AG09309 (cell line): ENCODE measurements at places on chromosomes 16 and 17.

DNA sequence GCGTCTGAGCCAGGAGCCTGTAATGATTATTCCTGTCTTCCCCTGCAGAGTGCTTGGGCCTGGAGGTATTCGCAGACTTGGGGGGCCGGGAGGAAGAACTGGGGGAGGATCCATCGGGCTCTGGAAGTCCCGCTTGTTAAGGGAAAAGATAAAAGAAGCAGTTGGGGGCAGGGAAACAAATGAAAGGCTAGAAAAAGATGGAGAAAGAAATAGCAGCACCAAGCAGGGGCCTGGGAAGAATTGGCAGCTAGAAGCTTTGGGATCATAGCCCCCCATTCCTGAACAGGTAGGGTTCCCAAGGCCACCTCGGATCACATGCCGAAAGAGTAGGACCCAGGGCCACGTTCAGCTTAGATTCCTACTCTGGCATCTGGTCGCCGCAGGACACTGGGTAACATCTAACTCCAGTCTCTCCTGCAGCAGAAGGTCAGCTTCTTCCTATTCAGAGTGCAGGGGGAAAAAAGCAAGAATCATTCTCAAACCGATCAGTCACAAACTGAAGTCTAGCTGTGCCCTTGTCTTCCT is 23.6 kb downstream of the ADAM11 start:
- no peak for DNase-seq

DNA sequence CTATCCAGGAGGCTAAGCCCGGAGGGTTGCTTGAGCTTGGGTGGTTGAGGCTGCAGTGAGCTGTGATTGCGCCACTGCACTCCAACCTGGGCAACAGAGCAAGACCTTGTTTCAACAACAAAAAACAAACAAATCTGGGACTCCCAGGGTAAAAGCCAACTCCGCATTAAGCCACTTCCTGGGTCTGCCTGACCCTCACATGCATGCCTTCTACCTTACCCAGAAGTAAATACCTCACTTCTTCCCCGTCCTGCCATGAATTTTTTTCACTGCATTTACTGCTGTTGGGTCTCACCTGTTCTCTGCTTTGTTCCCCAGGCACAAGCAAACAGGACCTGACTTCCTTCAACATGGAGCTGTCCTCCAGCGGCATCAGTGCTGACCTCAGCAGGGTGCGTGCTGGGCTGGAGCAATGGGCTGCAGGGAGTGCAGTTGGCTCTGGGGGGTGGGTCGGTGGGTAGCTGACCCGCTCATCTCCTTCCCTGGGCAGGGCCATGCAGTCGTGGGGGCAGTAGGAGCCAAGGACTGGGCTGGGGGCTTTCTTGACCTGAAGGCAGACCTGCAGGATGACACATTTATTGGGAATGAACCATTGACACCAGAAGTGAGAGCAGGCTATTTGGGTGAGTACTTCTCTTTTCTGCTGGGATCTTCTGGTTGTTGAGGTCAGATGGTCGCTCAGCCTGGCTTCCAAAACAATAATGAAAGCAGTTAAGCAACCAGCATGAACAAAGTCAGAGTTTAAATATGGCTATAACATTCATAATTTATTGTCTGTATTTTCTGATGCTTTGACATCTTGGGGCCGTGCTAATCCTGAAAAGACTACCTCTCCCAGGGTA is 16.4 kb downstream of the ITGAL start:
- no peak for DNase-seq

GRCh38 chr17:6701719-6702118 is 11.4 kb downstream of the SLC13A5 start:
- DNase-seq, result no peak

GRCh38 chr17:60422162-60422665 is at the start of gene CHCT1:
CHCT1 (plus strand) TSS chr17:60422489; CDS start chr17:60422593, 104 bp downstream.
- DNase-seq, result no peak

DNA sequence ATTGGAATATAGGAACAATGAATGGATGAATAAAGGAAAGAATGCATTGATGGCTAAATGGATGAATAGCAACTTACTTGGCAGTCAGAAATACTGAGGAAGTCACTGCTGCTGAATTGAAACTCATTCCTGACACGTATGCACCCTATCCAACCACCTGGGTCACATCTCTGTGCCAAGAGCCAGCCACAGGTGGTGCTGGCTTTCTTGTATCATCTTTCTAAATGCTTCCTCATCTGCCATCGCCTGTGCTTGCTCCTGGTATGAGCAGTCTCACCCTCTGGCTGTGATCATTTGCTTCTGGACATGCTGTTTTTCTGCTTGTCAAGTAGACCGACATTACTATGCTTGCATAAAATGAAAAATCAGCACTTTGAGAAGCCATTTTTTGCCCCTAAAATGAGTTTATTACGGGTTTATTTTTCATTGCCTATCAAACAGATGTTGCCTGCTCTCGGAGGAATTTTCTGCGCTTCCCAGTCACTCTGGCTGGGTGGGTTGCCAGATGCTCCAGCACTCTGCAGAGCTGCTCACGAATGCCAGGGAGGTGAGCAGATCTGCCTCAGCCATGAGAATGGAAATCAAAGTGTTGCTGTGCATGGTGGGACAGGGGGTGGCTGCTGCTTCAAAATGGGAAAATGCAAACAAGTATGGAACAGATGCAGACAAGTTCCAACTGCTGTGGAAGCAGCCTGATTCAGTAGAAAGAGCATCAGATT is 1349.6 kb upstream of the CDH8 start:
- DNase-seq, result no peak

- no peak for DNase-seq
These were observed 127.0 kb upstream of the MON1B start for GRCh38 chr16:77064037-77064436.

GRCh38 chr17:62597920-62598319 is 29.6 kb upstream of the MRC2 start:
- DNase-seq, result peak; percentile 31

- no peak for DNase-seq
These were observed 42.8 kb downstream of the KANSL1 start for GRCh38 chr17:46150216-46150963.

GRCh38 chr16:86351041-86351784 is 159.1 kb upstream of the FOXF1 start:
- DNase-seq, result no peak

GRCh38 chr16:67846063-67846319 is 742 bp upstream of the NUTF2 start:
- DNase-seq, result no peak

- no peak for DNase-seq
These were observed 251.2 kb upstream of the CDH11 start for GRCh38 chr16:65373097-65373496.

DNA sequence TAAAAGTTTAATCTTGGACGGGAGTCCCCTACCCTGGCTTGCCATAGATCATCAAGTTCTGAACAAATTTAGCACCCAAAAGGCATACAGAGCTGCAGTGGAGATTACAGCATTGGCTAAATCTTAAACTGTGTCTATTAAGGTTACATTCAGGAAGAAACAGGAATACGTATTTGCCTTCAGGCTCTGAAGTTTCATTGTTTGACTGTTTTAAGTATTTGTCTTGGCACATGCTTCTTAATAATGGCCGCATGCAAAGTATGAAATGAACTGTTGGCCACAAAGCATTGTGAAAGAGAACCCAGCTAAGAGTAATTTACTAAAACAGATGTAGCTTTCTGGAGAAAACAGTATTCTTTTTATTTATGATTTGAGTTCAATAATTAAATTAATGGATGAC is 63.9 kb upstream of the CNEP1R1 start:
- peak; percentile 66 for DNase-seq

DNA sequence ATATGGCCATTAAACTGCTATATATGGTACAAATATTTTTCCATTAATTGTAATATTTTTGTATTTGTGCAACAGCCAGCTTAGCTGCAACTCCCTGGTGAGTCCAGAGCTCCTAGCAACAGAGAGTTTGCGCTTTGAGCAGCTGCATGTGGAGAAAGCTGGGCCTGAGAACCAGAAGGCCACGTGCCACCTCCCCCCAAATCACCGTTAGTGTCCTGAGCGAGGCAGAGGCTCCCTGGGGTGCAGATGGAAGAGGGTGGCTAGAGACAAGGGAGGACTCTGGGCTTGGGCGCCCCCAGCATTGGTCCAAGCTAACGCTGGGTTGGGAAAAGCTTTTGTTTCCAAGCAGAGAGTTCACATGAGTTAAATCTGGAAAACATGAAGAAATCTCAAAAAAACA is 41.6 kb downstream of the HSBP1 start:
- no peak for DNase-seq

DNA sequence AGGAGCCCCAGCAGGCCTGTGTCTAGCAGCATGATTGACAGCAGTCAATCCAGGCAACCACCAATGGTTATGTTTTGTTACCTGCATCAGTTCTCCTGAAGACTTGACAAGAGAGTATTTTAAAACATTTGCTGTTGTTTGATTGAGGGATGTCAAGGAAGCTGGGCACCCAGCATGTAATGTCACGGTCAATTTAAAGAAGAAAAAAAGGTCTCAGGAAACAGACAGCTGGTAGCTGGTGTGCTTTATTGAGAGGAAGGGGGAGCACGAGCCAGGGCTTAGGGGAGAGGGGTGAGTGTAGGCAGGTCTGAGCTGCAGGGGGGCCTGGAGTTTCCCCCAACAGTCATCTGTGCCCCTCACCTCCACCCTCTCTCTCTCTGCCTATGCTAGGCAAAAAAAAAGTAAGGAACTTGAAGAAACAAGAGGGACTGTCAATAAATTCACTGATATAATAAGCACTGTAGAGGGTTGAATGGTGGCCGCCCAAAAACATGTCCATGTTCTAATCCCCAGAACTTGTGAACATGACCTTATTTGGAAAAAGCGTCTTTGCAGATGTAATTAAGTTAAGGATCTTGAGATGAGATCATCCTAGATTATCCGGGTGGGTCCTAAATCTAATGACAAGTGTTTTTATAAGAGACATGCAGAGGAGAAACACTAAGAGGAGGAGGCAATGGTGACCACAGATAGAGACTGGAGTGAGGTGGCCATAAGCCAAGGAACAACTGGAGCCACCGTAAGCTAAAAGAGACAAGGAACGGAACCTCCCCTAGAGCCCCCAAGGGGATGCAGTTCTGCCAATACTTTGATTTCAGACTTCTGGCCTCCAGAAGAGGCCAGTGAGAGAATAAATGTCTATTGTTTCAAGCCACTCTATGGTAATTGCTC is 14.5 kb downstream of the TSPOAP1 start:
- DNase-seq, result no peak

- no peak for DNase-seq
These were observed 3.8 kb upstream of the CRISPLD2 start for GRCh38 chr16:84816023-84816422.

- DNase-seq, result no peak
These were observed 46.0 kb downstream of the GLG1 start for GRCh38 chr16:74560912-74561311.

DNA sequence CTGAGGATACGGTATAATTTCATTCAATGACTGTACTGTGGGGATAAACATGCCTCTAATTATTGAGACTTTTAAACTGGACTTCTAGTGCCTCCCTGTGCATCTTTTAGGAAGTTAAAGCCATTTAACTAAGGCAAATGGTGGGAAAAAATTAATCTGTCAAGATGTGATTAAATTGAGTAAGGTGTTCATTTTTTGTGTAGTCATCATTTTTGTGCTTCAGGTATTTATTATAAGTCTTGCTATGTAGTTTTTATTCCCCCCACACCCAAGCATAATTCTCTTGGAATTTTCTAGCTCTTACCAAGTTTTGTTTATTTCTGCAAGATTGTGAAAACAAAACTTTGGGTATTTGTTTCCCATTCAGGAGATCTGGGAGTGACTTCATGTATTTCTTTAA is 10.2 kb downstream of the TAF15 start:
- no peak for DNase-seq

GRCh38 chr17:36002631-36003030 is 1.3 kb upstream of the CCL15 start:
- no peak for DNase-seq

DNA sequence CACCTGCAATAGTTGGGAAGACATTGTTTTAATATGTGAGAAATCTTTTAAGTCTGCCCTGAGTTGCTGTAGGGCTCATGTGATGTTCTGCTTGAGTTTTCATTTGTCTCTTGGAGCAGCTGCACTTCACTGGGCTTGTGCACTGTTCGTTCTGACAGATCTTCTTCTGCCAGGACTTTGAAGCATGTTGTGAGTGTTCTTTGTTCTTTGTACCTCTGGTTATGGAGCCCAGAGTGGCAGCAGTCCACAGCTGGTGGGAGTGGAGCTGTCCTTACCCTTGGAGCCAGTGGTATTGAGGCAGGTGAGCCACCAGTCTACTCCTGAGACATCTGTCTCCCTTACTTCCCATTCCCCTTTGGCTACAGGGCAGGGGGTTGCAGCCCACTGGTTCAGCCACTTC is 64.6 kb downstream of the GNAO1 start:
- DNase-seq, result no peak

- peak; percentile 41 for DNase-seq
These were observed 151.0 kb downstream of the IRX3 start for GRCh38 chr16:54135361-54136275.

GRCh38 chr16:5490499-5490898 is 392.9 kb upstream of the EEF2KMT start:
- no peak for DNase-seq

DNA sequence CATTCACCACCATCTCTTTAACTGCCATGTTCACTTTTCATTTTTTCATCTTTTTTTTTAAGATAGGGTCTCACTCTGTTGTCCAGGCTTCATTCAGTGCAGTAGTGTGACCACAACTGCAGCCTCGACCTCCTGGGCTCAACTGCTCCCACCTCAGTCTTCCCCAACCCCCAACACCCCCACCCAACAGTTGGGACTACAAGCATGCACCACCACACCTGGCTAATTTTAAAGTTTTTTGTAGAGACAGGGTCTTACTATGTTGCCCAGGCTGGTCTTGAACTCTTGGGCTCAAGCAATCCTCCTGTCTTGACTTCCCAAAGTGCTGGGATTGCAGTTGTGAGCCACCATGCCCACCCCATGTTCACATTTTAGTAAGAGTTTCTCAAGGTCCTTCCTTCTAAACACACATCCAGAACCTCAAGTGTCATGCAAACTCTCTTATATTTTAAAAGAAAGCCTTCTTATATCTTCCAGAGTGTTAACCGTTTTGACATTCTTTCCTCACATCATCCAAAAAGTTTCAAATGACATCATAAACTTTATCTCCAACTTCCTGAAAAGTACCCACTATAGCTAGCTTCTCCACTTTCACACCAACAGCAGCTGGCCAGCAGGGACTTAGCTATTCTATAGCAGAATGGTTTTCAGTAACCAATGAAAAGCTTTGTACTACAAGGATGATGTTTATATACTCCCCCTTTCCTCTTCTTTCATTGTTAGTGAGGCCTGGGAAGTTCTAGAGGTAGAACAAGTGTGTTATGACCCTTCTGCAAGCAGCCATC is 49.3 kb downstream of the TRAF4 start:
- DNase-seq, result no peak

- DNase-seq, result no peak
These were observed 58.8 kb upstream of the GRIN2A start for GRCh38 chr16:10240854-10241613.

DNA sequence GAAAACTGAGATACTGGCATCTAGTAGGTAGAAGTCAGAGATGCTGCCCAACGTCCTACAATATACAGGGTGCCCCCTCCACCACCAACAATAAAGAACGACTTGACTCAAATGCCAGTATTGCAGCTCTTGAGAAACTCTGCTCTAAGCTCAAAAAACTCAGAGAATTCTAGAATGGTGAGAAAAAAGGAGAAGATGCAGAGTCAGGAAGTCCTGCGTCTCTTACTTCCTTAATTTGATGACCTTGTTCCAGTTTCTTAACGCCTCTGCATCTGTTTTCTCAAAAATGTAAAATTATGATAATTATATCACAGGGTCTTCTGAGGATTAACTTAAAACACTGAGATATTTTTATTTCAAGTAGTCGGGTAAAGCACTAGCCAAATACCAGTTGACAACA is 1.7 kb upstream of the HSBP1 start:
- DNase-seq, result no peak

- no peak for DNase-seq
These were observed 13.9 kb downstream of the RECQL5 start for GRCh38 chr17:75652934-75653549.

- DNase-seq, result no peak
These were observed 230.1 kb downstream of the SLC39A11 start for GRCh38 chr17:72862276-72862999.
